Aorta (tissue), 5 donors: ENCODE measurements at places on chromosomes 2 and 18.
A peak's percentile ranks its signal among the peaks of the same experiment; 100 is the strongest.

DNA sequence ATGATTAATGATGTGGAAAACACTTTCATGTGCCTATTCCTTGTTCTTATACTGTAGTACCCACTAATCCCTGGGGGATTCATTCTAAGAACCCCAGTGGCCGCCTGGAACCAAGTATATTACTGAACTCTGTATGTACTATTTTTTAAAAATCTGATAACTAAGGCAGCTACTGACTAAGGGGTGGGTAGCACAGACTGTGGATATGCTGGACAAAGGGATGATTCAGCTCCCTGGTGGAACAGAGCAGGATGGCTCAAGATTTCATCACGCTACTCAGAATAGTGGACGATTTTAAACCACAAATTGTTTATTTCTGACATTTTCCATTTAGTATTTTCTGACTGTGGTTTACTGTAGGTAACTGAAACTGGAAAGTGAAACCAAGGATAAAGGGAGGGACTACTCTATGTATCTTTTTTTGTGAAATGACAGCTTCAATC, 41.8 kb upstream of the CDC42EP3 start:
- DNase-seq: no peak

GRCh38 chr18:36620788-36621187, 208.0 kb downstream of the TPGS2 start:
- no peak for DNase-seq

GRCh38 chr2:240351826-240352426, 83.5 kb upstream of the GPC1 start:
- peak; percentile 51 for DNase-seq

- no peak for DNase-seq
These were observed 118.6 kb upstream of the LRATD1 start for GRCh38 chr2:14513903-14514302.

DNA sequence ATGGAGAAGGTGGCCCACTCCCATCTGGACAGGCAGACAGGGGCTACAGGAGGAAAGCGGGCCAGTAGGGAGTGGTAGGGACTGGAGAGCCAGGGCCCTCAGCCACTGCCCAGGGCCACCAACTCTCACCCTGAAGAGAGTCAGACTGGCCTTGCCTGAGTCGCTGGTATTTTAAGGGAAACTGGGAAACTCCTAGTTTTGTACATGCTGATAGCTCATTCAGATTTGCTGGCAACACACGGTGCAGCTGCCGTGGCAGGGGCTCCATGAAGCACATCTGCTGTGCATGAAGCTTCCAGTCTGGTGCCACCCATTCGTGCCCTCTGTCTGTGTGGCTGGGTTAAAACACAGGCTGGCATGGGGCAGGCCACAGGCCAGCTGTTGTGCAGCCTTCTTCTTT, 137.3 kb upstream of the GLI2 start:
- peak; percentile 41 for DNase-seq

GRCh38 chr2:167013227-167013626, 124.9 kb downstream of the XIRP2 start:
- DNase-seq: no peak

DNA sequence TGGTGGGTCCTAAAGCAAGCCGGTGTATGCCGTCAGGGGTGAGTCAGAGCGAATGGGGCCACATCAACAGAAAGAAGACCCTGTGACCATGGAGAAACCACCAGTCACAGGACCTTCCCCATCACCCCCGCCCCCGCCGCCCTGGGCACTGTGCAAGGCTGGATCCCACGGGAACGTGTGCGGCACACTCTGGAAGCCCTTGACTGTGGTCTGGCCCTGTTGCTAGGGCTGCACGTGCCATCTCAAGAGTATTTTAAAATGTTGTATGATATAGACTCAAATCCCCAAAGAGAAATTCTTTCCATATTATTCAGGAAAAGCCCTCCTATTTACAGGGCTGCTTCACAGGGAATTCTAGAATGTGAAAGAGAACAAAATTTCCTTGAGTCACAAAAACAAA, 174.8 kb downstream of the BCL2 start:
- DNase-seq: peak; percentile 85

DNA sequence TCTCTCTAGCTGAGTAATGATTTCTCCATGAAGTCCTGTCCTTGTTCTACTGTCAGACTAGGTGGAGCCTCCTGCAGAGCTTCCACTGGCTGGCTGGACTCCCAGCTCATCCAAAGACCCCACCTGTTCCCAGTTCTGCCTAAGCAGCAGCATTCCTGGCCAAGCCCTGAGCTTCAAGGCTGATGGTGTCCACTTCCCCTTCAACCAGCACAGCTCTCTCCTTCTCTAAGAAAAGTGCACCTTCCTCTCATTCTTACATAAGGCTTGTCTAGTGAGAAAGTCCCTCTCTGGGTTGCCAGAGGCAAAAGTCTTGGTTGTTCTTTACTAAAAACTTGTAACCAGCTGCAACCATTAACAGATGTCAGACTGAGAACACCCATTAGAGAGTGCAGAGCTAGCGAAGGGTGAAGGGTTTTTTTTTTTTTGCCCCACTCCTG, 58.9 kb downstream of the CXCR4 start:
- DNase-seq: no peak

- DNase-seq: no peak
These were observed 42.3 kb downstream of the RPRD1A start for GRCh38 chr18:36025025-36025424.

- no peak for DNase-seq
These were observed 95.9 kb downstream of the C1QL2 start for GRCh38 chr2:119062652-119063051.

DNA sequence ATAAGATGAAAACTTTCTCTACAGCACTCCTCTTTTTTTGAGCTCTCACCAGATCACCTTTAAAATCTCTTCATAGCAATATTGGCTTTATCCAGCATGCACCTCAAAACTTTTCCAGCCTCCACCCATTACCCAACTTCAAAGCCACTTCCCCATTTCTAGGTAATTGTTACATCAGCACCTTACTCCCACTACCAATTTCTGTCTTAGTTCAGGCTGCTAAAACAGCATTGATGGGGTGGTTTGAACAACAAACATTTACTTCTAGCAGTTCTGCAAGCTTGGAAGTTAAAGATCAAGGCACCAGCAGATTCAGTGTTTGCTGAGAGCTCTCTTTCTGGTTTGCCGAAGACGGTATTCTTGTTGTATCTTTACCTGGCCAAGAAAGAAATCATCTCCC, 114.0 kb upstream of the SLC39A10 start:
- no peak for DNase-seq

GRCh38 chr18:53018791-53019190, 678.8 kb downstream of the DCC start:
- DNase-seq: no peak

DNA sequence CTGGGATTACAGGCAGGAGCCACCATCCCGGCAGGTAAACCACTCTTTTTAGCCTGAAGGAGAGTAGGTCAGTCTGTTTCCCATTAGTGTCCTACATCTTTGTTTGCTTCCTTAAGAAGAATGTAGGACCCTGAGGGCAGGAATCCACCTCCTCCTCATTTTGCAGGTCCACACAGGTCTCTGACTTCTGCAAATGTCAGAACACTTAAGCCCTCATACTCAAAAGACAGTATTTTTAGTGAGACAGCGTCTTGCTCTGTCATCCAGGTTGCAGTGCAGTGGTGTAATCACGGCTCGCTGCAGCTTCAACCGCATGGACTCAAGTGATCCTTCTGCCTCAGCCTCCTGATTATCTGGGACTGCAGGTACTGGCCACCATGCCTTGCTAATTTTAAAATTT, 9.3 kb downstream of the PSTPIP2 start:
- no peak for DNase-seq

GRCh38 chr18:37392648-37393047, 172.9 kb downstream of the CELF4 start:
- DNase-seq: no peak

- DNase-seq: peak; percentile 26
These were observed 16.9 kb downstream of the IMPA2 start for GRCh38 chr18:11998193-11998592.

DNA sequence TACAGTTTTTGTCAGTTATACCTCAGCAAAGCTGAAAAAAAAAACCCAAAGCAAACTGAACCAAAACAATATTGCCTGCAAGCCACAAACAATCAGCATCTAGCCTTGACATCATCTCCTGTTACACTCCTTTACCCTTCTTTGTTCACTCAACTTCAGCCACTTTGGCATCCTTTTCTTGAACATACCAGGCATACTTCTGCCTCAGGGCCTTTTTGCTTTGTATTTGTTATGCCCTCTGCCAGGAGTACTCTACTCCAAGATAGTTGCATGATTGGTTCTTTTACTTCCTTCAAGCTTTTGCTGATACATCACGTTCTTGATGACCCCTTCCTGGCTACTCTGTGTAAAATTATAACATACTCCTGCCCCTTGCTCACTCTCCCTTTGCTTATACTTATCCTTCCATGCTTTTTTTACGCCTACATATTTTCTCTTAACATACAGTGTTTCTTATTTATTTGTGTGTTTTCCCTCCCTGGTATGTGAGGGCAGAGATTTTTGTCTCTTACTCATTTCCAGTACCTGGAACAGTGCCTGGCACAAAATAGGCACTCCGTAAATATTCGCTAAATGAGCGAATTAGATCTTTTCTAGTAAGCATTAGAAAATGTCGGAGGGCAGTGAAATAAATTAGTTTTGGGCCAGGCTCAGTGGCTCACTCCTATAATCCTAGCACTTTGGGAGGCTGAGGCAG, 12.7 kb downstream of the ABI2 start:
- no peak for DNase-seq

GRCh38 chr2:134098321-134098720, 155.6 kb upstream of the MGAT5 start:
- no peak for DNase-seq

GRCh38 chr2:64599469-64599868, 54.2 kb downstream of the SERTAD2 start:
- DNase-seq: no peak

GRCh38 chr2:177796654-177797415, 275.7 kb downstream of the PDE11A start:
- DNase-seq: no peak

DNA sequence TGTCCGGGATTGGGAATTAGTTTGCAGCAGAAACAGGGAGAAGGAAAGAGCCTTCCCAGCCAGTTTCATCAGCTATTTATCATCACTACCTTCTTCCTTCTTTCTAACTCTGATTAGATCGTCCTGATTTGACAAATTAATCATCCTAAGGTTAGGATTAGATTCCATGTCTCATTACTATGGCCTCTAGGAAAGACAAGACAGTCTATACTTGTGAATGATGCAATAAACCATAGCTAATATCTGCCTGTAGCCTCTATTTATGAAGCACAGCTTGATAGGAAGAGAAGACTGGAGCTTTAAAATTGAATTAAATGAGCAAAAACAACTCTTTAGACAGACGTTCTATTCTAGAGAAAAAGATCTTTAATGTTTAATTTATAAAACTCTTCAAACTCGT, 25.2 kb upstream of the FRZB start:
- DNase-seq: no peak

DNA sequence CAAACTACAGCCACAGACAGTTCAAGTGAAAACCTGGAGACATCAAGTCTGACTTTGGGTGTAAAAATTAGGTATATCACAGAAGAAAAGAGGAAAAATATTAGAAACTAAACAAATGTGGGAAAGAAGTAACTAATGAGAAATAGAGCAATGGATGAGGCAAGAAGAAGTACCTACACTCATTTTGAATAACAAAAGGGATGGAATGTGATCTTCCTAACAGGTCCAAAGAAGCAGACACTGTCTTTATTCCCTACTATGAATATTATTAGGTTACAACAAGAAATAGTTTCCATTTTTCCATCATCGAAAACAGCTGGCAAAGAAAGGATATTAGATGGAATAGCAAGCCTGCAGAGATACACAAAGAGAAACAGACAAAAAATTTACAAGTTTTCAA, 486.3 kb upstream of the FSHR start:
- DNase-seq: no peak

GRCh38 chr2:73759904-73760303, 20.0 kb downstream of the DUSP11 start:
- DNase-seq: no peak

DNA sequence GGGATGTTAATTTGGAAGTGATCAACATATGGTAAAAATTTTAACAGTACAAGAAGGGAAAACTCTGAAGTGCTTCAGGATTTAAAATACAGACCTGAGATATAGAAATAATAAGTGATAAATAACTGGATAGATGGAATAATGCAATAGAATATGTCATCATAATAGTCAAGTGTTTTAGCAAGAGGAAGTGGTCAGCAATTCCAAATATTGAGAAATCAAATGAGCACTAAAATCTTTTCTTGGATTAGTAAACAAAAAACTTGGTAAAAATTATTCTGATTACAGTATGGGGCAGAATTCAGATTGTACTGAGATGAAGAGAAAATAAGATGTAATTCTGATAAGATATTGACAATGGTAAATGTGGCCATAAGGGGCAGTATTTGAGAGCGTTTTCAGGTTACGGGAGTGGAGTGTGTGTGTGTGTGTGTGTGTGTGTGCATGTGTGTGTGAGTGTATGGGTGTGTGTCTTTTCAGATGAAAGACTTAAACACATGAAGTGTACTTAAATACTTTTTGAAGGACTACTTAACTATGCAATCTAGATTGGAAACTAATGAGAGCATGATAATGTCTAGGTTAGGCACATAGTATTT, 217.9 kb upstream of the ITGA4 start:
- no peak for DNase-seq

DNA sequence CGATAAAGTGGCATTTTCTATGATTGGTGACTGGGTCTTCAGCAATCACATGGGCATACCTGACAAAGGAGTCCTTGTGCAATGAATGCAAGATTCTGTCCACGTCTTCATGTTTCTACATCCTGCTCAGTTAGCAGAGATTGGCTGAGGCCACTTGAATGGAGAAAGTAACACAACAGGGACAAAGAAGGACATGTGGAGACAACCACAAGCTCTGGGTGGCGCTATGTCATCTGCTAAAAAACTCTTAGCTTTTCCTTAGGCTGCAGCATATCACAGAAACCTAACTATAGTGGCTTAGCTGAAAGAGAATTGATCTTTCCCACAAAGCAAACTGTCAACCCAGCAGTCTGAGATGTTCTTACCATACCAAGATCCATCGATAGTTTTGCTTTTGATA, 1109.7 kb downstream of the SOCS6 start:
- DNase-seq: no peak

- DNase-seq: no peak
These were observed 35.4 kb upstream of the NABP1 start for GRCh38 chr2:191642541-191642940.

GRCh38 chr2:118909191-118909590, 32.8 kb upstream of the MARCO start:
- DNase-seq: no peak

- peak; percentile 64 for DNase-seq
These were observed 19.6 kb upstream of the ALLC start for GRCh38 chr2:3638456-3638810.

DNA sequence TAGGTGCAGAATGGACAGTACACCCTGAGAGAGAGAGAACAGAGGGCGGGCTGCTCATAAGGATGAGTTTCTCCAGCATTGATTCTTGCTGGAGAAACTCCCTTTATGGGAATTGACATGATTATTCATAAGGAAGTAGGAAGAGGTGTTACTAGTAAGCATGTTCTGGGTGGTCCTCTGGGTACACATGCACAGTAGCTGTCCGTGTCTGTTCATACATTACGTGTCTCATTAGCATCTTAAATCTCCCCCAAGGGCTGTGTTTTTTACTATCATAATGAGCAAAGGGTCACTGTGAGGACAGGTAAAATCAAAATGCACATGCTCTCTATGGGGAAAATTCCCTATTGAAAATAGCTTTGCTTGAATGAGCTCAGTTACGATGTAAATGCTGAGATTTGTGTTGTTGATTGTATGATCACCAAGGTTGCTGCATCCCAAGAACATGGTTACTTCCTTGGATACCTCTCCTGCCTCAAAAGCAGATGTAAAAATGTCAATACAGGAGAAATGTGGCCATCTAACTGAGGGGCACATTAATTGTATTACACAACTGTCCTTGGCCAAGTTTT, 238.9 kb downstream of the CDH20 start:
- no peak for DNase-seq

GRCh38 chr18:12307701-12308385, at the start of gene TUBB6:
Gene TUBB6, plus strand, starts transcription at chr18:12308241. Its CDS starts 52 bp downstream, at chr18:12308293.
- peak; percentile 95 for DNase-seq
